Hematopoietic multipotent progenitor cell (in vitro differentiated cells): ENCODE measurements at places on chromosomes 4 and X.

DNA sequence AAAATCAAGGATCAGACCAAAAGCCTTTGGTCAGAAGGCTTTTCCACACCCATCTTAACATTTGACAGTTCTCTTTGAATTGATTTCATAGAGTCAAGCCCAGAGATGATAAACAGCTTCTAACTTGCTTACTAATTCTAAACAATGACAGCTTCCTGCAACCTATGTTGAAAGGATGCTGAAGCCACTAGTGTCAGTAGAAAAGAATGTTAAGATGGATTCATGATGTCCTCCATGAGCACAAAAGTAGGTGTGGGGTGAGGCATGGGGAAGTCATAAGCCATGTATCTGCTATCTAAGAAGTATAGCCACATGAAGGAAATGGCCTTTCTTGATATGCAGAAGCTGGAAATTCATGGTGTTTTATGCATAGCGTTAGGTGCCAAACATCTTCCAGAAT, 269.3 kb downstream of the DHX15 start:
- DNase-seq = no peak

GRCh38 chr4:172202480-172203076, 389.4 kb downstream of the GALNTL6 start:
- DNase-seq = no peak

GRCh38 chrX:20265221-20265725, 1.4 kb downstream of the RPS6KA3 start:
- no peak for DNase-seq

DNA sequence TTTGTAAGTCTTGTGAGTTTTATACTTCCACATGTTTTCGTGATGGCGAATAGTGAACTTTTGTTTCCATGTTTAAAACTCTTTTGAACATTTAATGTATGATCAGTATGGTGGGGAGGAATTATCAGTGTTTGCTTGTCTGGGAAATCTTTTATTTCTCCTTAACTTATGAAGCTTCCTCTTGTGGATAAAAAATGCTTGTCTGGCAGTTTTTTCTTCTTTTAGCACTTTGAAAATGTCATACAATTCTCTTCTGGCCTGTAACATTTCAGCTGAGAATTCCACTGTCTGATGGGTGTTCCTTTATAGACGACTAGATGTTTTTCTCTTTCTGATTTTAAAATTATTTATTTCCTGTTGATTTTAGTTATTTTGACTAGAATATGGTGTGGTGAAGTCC, 576.0 kb downstream of the DACH2 start:
- no peak for DNase-seq

- DNase-seq = no peak
Measured at GRCh38 chr4:43587758-43588157, 695.2 kb downstream of the GRXCR1 start.

DNA sequence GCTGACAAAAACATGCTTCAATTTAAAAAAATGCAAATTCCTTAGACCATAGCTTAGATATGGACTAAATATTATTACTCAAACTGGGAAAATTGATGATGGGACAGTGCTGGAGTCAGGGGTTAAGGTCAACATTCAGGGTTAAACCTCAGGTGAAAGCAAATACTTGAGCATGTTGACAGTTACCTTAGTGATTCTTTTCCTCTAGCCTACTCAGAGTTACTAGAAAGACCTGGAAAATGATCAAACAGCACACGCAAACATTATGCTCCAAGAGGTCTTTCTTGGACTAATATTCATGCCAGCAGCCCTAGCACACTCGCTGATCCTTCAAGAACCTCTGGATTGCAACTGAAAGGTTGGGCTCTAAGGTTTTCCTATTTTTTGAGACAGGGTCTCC, 10.8 kb downstream of the IGFBP7 start:
- DNase-seq = no peak

DNA sequence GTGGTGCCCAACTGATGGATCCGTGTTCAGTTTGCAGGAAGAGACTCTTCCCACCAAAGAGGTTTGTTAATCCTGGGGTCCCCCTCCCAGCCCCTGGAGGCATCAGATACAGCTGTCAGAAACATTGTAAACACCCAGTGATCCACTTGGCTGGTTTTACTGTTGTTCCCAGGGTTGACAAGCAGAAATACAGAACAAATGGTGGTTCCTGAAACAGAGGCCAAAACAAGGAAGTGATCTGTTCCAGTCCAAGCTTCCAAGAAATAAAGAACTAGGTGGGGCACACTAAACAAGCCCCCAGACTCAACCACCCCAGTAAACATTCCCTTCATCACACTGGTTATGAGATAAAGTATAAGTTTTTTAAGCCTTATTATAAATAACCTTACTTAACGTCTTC, 1.4 kb downstream of the TMLHE start:
- no peak for DNase-seq

DNA sequence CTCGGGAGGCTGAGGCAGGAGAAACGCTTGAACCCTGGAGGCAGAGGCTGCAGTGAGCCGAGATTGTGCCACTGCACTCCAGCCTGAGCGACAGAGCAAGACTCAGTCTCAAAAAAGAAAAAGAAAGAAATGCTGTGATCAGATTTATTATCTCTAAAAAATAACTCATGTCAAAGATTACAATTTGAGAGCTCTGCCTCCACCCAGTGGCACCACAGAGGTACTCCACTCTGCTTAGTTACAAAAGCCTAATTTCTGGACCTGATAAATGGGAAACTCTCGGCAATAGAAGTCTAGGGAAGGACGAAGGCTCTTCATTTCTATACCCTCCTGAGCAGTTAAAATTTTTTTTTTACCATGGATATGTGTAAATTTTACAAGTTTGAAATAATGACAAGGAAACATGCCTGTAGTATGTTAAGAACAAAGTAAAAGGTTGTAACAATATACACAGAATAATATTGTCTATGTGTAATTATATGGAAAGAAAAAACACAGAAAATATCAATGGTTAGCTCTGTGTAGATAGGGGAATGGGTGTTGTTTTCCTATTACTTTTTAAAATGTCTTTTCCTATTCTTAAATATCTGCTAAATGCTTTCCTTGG, 149.8 kb downstream of the STIM2 start:
- DNase-seq = peak; percentile 33

- DNase-seq = no peak
Measured at GRCh38 chr4:6971536-6972374, 62.1 kb downstream of the TBC1D14 start.

- no peak for DNase-seq
Measured at GRCh38 chrX:9942086-9942485, 25.1 kb upstream of the CLDN34 start.

GRCh38 chrX:152614791-152615190, 22.9 kb upstream of the GABRQ start:
- no peak for DNase-seq

DNA sequence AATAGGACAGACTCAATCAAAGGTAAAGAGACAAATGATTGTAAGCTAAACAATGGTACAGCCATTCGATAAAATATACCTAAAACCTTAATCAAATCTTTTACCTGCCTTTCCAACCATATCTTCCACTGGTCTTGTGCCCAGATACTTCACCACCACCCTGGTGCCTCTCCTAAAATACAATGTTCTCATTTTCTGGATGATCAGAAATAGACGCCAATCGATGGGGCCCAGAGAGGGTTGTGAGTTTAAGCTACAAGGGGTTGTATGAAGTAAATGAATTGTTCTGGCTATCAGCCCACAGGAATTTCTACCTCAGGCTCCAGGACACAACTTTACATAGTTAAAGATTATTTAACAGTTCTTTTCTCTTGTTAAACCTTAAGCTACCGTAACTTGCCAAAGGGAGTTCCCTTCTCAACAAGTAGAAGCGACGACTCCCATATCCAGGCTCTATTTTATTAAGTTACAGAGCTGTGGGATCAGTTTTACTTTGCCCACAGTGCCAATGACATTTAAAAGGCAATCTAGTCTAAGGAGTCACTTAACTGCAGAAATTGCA, 99.1 kb downstream of the CHRNA9 start:
- DNase-seq = no peak

GRCh38 chr4:52621567-52621966, 37.5 kb downstream of the USP46 start:
- no peak for DNase-seq

DNA sequence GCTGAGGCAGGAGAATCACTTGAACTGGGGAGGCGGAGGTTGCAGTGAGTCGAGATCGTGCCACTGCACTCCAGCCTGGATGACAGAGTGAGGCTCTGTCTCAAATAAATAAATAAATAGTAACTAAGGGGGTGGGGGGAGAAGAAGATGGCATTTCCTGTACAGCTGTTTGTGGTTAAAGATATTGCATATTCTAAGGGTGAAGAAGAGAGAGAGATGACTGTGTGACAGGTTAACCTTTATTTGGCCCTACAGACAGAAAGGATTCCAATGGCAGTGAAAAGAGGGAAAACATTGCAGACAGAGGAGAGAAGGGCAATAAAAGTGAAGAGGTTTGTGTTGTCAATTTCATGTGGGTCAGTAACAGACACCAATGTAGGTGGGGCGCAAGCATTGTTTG, 9.4 kb downstream of the TASL start:
- DNase-seq = no peak

DNA sequence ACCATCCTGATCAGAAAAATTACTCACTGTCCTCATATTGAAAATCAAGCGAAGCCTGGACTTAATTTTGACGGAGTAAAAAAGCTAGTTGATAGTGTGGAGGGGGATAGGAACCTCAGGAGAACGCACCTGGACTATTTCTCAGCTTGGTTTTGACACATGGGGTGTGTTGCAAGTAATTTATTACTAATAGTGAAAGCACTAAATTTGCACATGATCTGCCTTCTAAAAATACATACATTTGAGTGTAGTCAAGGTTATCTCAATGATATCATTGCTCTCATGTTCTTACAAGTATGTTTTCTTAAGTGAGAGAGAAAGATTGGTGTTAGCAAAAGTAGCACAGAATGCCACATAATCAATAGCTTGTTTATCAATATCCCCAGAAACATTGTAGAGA, 29.5 kb downstream of the LRIT3 start:
- no peak for DNase-seq

- no peak for DNase-seq
Measured at GRCh38 chr4:45004847-45005565, 278.6 kb upstream of the GNPDA2 start.

- DNase-seq = no peak
Measured at GRCh38 chr4:82746705-82747574, 51.7 kb downstream of the SCD5 start.

GRCh38 chr4:184861047-184861446, 35.3 kb upstream of the ACSL1 start:
- peak; percentile 65 for DNase-seq

DNA sequence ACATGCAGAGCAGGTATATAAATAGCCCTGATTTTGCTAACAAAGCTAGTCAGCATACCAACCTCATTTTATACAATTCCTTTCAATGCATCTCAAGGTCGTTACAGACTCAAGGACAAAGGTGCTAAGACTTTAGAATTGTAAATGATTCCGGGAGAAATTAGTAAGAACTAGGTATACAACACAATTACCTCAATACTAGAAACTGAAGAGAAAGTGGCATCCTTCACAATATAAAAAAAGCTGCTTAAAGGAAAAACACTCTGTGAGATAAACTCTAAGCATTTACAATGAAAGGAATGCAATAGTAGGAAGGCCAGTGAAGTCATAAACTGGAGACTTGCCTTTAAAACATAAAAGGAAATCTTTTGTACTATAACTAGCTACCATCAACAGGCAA, 11.9 kb downstream of the TNMD start:
- no peak for DNase-seq

DNA sequence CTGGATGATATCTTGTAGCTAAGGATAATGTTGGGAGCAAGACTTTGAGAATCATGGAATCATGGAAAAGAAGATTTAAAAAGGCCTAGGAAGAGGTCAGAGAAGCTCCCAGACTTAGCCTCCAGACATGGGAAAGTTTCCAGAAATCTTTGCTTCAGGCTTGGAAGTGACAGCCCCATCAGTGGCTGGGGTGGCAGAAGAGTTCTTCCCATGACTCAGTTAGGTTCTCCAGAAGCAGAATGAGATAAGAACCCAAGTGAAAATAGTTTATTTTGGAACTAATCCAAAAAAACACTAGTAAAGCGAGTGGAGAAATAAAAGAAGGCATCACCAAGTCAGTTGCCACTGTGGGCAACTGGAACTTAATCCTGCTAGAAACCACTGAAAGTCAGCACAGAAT, 506.9 kb downstream of the MID1IP1 start:
- no peak for DNase-seq

DNA sequence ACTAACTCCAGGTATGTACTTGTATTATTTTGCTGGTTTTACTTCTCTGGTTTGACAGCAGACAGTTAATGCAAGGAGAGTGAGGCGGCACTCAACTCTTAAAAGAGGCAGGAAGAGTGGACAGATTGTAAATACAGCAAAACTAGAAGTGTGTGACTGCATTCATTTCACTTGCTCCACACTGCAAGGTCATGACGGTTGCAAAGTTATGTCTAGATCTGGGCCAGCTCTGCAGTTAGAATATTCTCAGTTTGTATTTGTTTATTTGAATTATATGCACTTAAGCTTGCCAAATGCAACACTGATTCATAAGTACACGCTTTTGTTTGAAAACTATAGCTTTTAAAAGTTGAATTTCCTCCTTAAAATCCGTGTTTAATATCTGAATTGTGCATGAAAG, 148.9 kb downstream of the STIM2 start:
- no peak for DNase-seq

- no peak for DNase-seq
Measured at GRCh38 chr4:26779674-26780073, 81.0 kb upstream of the STIM2 start.

- DNase-seq = peak; percentile 75
Measured at GRCh38 chr4:78864405-78865024, 74.7 kb downstream of the PAQR3 start.

GRCh38 chr4:12545812-12546211, 938.3 kb downstream of the RAB28 start:
- no peak for DNase-seq

DNA sequence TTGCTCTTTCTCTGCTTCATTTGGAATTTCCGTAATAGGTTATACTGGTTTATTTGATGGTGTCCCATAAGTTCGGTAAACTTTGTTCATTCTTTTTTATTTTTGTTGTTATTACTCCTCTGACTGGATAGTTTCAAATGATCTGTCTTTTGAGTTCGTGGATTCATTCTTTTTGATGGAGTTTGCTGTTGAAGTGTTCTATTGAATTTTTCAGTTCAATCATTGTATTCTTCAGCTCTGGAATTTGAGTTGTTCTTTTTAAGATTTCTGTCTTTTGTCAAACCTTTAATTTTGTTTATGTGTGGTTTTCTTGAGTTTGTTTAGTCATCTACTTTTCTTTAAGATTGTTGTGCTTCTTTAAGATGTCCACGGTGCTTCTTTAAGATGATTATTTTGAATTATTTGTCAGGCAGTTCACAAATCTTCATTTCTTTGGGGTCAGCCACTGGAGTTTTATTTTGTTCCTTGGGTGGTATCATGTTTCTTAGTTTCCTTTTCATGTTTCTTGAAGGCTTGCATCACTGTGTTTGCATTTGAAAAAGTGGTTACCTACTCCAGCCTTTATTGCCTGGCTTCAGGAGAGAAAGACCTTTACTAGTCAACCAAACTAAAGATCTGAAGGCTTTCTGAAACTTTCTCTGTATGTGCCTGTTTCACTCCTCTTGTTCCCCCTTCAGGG, 154.8 kb upstream of the ANXA3 start:
- no peak for DNase-seq

GRCh38 chr4:102139132-102139573, 206.1 kb downstream of the SLC39A8 start:
- peak; percentile 24 for DNase-seq

GRCh38 chr4:182913621-182914020, 3.6 kb downstream of the DCTD start:
- DNase-seq = no peak
